CD4-positive, alpha-beta T cell treated with Interleukin-10 for 1 hour (primary cell): ENCODE measurements at places on chromosomes 13 and 19.

GRCh38 chr13:70388935-70389334 lies 280.7 kb upstream of the KLHL1 start:
- DNase-seq: no peak

GRCh38 chr19:10544242-10544752 lies 593 bp downstream of the ATG4D start:
- peak; percentile 32 for DNase-seq

DNA sequence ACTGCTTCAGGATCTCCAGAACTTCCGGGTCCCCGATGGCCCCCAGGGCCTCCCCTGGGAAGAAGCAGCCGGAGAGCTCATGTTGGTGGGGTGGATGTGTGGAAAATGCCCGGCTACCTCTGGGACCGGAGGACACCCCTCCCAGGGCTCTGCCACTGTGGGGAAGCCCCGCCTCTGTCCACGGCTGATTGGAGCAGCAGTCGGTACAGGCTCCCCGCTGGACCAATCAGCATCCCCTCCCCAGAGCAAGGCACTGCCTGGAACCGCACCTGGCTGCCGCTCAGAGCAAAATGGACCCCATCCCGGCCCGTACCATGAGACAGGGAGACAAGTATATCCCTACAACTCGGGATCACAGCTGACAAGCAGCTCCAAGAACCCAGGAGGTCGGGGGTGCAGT lies 6.4 kb downstream of the DOHH start:
- DNase-seq: peak; percentile 39

DNA sequence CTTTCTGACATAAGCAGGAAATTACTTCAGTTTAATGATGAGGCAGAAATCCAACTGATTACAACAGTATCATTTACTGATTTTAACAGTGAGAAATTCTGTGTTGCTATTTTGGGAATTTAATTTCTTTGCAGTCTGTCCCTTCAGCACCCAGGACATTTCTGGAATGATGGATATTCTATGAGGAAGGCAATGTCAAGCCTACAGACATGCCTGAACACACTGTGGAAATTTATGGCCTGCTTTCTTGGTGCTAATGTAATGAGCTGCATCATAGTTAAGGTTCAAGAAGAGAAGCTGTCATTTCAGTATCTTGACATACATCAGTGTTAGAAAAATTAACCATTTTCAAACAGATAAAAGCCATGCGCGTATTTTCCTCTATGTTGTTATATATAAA lies 87.7 kb downstream of the SLITRK1 start:
- no peak for DNase-seq

GRCh38 chr13:26300140-26300539 lies 46.2 kb downstream of the CDK8 start:
- DNase-seq: no peak

DNA sequence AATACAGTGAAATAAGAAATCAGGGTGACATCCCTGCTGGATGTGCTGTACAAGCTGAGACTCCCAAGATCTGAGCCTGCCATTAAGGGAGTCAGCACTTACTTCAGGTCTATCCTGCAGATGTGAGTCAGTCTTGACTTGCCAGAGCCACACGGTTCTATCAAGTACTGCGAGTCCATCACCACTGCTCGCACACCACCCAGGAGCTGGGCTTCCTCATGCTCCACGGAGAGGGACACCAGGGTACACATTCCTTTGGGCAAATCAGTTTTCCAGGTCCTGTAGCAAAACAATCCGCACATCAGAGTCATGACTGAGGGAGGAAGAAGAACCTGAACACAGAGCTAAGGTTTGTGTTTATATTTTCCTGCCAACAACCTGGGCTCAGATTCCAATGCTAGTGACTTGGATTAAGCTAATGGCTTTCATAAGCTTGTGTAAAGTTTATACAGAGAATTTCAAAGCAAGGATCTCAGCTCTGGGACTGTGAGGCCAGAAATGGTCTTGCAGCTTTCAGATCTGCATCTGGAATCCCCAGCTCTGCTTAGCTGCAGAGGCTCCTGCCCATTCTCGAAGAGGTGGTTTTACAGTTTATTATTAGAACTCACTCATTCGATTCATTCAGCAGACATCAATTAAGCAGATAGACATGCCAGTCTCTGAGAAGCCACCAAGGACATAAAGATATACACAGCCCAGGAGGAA lies 90.6 kb downstream of the KL start:
- no peak for DNase-seq

DNA sequence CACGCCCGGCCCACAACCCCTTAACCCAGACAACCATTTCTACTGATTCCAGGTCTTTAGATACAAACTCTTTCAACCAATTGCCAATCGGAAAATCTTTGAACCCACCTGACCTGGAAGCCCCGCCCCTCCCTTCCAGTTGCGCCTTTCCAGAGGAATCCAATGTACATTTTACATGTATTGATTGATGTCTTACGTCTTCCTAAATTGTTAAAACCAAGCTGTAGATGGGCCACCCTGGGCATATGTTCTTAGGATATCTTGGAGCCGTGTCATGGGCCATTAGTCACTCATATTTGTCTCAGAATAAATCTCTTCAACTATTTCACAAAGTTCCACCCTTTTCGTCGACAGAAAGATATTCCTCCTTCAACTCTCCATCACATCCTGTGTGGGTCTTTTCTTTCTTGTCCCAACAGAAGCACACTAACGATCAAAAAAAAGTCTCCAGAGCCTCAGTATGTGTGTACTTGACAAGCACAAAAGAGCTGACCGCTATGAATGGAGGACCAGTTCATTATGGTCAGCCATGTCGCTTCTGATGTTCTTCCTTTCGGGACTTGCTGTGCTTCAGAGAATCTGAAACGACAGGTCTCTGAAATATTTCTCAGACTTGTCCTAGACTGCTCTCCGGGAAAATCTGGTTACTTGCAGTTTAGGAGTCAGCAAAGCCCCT lies 601 bp upstream of the ZNF749 start:
- no peak for DNase-seq

- no peak for DNase-seq
Measured at GRCh38 chr19:21439201-21439751, 42.3 kb downstream of the ZNF493 start.

- DNase-seq: no peak
Measured at GRCh38 chr19:47230921-47231214, at the start of gene BBC3. Gene BBC3 (minus strand): TSS chr19:47231199. CDS start chr19:47228431, 2,768 bp downstream.

DNA sequence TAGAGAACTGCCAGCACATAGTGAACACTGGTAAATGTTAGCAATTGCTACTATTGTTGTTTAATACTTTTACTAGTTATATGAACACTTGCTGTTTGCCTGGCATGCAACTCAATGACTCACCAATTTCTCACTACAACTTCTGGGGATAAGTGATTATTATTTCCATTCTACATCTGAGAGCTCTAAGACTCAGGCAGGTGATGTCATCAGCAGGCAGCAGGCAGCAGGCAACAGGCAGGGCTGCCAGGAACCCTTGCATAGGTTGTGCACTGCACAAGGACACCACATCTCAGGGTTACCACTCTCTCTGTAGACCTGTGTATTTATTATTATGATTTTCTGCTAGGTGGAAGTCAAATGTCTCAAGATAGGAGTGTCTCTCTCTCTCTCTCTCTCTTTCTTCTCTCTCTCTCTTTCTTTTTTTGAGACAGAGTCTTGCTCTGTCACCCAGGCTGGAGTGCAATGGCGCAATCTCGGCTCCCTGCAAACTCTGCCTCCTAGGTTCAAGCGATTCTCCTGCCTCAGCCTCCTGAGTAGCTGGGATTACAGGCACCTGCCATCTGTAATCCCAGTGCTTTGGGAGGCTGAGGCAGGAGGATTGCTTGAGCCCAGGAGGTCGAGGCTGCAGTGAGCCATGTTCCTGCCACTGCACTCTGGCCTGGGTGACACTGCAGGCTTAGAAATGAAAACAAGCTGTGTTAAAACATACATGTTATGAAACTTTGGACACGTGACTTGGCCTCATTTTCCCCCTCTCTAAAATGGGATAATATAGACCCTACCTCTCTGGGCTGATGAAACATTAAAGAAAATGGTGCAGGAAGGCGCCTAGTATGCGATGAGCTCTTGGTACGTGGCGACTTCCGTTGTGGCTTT lies 22.7 kb downstream of the HPN start:
- DNase-seq: no peak

GRCh38 chr19:29201855-29202254 lies 11.1 kb downstream of the UQCRFS1 start:
- no peak for DNase-seq

DNA sequence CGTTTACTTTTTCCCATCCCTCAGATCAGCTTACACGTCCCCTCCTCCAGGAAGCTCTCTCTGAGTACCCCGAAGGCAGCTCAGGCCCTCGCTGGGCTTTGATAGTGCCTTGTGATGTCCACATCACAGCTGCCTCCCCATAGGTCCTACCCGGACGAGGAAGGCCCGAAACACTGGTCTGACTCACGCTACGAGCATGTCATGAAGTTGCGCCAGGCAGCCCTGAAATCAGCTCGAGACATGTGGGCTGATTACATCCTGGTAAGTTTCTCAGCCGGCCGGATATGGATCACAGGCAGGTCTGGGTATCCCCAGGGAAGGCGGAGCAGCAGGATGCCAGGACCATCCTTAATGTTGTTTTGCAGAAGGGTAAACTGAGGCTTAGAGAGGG lies 4.8 kb downstream of the COLGALT1 start:
- DNase-seq: no peak

DNA sequence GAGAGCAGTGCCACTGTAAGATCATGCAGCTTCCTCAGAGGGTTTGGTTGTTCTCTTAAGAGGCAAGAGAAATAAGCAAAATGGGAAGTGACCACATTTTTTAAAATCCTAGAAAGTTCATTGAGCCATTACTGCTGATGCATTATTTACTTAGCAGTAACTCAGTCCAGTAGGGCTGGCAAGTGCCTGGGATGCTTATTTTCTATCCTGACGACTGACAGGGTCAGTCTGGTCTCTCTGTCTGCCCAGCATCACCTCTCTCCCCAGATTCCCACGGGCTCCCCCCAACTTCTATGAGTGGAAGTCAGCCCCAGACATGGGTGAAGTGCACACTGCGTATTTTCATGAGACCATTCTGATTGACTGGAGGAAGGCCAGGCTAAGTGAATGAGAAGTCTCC lies 10.4 kb downstream of the SHISA2 start:
- no peak for DNase-seq

DNA sequence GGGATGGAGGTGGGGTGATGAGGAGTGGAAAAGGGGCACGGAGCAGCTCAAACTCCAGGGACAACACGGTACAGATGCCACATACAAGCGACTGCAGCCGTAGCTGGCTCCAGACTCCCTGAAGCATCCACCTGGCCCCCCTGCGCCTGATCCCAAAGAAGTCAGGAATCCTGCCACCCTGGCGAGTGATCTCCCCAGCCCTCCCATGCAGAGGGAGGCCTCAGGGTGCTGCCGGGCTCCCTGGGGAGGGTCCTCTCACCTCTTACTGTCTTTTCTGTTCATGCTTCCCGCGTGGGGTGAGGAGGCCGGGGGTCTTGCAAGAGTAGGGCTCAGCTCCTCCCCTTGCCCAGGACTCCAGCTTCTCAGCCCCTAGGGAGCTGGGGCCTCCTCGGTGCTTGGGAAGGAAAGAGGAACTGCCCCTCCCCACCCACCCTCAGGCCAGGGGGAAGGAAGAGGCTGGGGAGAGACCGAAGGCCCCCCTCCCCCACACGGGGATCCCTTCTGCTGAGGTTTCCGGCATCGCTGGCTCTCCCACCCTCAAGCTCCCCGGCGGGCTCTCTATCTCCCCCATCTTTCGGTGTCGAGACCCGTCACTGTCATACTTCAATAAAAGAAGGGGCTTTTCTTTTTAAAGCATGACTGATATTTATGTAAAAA lies at the start of gene RASGRP4:
TSS of gene RASGRP4 (minus strand) at position 410 of the 657 bp plus-strand sequence. CDS start at position 282, 128 bp downstream.
- peak; percentile 43 for DNase-seq

- no peak for DNase-seq
Measured at GRCh38 chr13:34361560-34361959, 543.6 kb downstream of the RFC3 start.

- DNase-seq: no peak
Measured at GRCh38 chr13:95492044-95492801, 60.3 kb upstream of the CLDN10 start.

DNA sequence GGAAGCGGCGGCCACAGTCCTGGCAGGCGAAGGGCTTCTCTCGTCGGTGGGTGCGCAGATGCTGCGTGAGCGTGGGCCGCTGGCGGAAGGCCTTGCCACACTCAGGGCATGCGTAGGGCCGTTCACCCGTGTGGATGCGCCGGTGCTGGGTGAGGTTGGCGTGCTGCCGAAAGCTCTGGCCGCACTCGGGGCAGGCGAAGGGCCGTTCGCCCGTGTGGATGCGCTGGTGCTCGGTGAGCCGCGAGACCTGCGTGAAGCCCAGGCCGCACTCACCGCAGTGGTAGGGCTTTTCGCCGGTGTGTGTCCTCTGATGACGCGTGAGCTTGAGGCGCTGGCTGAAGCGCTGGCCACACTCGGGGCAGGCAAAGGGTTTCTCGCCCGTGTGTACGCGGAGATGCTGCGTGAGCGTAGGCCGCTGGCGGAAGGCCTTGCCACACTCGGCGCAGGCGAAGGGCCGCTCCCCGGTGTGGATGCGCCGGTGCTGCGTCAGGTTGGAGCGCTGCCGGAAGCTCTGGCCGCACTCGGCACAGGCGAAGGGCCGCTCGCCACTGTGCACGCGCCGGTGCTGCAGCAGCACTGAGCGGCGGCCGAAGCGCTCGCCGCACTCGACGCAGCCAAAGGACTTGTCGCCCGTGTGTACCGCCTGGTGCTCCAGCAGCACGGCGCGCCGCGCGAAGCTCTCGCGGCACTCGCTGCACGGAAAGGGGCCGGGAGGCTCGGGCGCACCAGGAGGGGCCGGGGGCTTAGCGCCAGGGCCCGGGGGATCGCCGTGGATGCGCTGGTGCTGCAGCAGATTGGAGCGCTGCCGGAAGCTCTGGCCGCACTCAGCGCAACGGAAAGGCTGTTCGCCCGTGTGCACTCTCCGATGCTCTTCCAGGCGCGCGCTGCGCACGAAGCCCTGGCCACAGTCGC lies 4.0 kb upstream of the UBE2M start:
- peak; percentile 41 for DNase-seq

DNA sequence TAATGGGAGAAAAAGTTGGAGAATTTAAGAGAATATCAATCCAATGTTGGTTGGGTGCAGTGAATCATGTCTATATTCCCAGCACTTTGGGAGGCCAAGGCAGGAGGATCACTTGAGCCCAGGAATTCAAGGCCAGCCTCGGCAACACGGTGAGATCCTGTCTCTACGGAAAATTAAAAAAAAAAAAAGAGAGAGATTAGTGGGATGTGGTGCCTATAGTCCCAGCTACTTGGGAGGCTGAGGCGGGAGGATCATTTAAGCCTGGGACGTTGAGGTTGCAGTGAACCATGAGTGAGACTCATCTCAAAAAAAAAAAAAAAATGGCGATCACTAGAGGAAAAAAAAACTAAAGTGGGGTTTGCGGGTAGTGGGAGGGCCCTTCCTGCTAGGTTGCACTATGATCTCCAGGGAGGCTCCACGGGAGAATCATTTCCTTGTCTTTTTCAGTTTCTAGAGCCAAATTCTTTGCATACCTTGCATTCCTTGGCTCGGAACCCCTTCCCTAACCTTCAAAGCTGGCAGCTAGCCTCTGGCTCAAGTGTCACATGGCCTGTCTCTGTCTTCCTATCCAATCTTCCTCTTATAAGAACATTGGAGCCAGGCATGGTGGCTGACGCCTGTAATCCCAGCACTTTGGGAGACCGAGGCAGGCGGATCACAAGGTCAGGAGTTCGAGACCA lies 5.8 kb upstream of the ERCC2 start:
- no peak for DNase-seq
